ENCODE measurements at places on chromosomes 6 and 20.

- no peak for DNase-seq
These were observed 19.9 kb upstream of the PHACTR3 start for GRCh38 chr20:59584278-59584925.

- no peak for DNase-seq
These were observed 44.3 kb upstream of the KIF13A start for GRCh38 chr6:18031680-18032256.

DNA sequence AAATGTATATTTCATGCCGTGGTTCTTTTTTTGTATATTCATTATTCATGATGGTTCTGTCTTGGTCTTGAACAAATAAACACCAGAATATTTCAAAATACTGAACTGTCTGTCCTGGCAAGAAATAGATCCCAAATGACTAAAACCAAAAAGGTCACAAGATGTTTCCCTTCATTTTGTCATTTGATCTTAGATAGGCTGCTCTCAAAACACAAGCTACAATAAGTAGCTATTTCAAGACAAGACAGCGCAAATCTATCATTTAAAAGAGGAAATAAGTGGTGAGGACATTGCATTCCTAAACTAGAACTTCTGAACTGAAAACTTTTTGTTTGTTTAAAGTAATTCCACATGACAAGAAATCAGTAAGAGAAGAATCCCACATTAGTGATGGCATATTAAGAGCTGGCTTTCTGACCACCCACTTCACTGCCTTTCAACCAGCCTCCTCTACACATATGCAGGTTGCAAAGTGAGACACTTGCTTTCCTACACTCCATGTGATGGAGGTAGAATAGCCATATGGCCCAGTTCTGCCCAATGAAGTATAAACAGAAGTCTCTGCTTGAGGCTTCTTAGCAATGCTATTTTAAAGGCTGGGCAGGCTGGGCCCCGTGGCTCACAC lies 54.4 kb upstream of the CCDC28A start:
- no peak for DNase-seq

DNA sequence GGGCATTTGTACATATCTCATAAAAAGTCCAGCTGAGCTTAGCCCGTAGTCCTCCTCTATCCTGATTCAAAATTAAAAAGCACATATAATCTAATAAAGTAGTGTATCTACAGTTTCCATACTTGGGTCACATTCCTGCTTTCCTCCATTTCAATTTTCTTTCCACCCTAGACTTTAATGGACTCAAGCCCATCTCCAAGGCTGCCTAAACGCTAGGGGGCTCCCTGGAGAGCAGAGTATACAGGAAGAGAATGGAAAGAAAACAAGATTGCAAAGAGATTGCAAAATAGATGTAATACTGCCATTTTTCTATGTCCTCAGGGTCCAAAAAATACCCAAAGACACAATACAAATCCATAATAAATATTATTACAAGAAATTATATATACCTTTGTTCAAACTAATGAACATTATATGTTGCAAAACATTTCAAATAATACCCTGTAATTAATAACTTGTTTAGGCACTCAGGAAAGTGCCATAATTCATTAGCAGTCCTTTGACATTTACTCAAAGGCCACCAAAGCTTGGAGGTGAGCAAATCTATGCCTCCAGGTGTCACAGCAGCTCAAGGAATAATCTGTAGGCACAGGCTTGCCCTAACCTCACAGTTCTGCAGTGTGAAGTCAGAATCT lies 2.4 kb upstream of the MCM3 start:
- DNase-seq, result no peak

DNA sequence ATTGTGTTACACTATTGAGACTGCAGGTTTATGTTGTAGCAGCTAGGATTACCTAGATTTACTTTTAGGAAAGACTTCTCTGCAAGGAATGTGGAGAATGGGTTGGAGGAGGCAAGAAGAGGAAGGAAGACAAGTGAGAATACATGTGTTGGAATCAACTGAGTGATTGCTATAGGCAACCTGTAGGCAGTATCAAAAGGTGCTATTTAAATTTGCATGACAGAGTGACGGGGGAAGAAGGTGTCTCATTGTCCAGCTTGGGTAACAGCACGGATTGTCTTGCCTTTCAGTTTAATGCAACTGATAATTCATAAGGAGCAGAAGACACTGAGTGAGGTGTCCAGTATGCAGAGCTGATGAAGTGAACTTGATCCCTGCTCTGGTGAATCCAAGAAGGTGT lies 19.4 kb downstream of the SERPINB9 start:
- no peak for DNase-seq

GRCh38 chr6:32391505-32391904 lies 15.5 kb downstream of the BTNL2 start:
- no peak for DNase-seq

- no peak for DNase-seq
These were observed 7.6 kb upstream of the GCNT2 start for GRCh38 chr6:10513544-10513943.
